NCI-H1930 (cell line): ENCODE measurements at places on chromosomes 7 and 10.

DNA sequence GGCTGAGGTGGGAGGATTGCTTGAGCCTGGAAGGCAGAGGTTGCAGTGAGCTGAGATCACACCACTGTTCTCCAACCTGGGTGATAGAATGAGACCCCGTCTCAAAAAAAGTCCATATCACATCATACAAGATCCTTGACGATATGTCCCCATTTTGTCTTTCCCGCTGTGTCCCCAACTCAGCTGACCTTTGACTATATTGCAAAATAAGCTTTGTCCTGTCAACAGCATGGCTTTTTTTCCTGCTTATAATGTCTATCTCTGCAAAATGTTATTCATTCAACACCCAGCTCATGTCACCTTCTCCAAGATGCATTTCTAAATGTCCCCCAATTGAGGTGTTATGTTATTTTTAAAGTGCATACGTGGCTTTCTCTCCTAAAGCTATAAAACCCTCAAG, 136.0 kb upstream of the KAT6B start:
- no peak for DNase-seq

DNA sequence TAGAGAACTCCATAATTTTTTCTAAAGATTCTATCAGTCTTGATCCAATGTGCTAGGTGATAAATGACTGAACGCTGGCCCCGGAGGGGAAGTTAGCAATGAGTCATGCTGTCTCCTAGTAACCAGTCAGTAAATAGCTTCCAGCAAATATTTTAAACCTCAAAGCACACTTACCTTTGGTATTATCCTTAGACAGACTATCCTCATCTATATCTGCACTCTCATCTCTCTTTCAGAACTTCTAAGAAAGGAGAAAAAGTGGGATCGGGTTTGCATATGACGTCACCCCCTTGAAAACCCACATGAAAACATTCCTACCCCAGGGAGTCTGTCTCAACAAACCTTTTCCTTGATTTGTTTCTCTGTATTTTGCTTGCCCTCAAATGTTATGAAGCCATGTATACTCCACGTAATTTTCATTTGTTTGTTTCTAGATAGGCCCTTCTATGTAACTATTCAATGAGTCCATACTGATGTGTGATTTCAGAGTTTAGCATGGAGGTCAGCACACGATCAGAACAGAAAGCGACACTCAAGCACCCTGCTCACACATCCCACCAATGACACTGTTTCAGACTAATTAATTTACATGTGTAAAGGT, 174.9 kb upstream of the NRP1 start:
- DNase-seq = no peak

GRCh38 chr10:58266003-58266825, 1.5 kb downstream of the IPMK start:
- no peak for DNase-seq

DNA sequence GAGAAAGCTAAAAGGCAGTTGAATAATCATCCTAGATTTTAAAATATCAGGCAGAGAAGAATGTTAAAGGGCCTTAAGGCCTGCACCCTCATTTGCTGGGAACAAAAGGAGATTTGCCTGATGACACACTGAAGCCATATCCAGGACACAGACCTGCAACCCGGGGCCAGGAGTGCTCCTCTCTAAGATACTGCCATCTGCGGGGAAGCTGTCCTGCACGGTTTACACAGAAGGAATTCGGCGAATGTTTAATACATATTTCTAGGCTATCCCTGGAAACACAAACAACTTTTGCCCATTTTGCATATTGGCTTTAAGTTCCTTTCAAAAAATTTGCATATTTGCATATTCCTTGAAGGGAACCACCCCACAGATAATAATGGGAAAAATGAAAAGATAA, 52.3 kb downstream of the DYNC1I1 start:
- DNase-seq = no peak

- no peak for DNase-seq
Measured at GRCh38 chr10:3006607-3007006, 60.7 kb upstream of the PFKP start.
